ENCODE measurements at places on chromosomes 5 and 9.

DNA sequence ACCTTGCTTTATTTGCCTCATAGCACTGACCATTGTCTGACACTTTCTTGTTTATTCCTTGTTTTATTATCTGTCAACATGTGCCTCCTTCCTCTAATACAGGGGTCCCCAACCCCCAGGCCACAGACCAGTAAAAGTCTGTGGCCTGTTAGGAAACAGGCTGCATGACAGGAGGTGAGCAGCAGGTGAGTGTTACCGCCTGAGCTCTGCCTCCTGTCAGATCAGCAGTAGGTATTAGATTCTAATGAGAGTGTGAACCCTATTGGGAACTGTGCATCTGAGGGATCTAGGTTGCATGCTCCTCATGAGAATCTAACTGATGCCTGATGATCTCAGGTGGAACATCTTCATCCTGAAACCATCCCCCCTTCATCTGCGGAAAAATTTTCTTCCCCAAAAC lies 228.0 kb downstream of the HINT1 start:
- no peak for DNase-seq

DNA sequence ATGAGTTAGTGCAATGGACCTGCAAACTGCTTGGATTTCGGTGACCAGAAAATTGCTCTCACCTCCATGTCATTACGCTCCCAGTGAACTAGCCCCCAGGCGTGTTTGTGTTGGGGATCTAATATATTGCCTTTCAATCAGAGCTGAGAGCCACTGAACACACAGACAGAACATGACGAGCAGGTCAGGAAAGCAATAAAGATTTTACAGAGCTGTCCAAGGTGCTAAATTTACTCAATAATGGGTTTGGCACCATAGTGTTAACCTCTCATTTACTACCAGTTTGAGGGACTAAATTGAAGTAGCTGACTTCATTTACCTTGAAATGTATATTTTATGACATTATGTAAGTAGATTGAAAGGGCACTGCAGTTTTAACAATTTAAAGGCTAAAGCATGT lies 383.0 kb downstream of the EBF1 start:
- DNase-seq: no peak

DNA sequence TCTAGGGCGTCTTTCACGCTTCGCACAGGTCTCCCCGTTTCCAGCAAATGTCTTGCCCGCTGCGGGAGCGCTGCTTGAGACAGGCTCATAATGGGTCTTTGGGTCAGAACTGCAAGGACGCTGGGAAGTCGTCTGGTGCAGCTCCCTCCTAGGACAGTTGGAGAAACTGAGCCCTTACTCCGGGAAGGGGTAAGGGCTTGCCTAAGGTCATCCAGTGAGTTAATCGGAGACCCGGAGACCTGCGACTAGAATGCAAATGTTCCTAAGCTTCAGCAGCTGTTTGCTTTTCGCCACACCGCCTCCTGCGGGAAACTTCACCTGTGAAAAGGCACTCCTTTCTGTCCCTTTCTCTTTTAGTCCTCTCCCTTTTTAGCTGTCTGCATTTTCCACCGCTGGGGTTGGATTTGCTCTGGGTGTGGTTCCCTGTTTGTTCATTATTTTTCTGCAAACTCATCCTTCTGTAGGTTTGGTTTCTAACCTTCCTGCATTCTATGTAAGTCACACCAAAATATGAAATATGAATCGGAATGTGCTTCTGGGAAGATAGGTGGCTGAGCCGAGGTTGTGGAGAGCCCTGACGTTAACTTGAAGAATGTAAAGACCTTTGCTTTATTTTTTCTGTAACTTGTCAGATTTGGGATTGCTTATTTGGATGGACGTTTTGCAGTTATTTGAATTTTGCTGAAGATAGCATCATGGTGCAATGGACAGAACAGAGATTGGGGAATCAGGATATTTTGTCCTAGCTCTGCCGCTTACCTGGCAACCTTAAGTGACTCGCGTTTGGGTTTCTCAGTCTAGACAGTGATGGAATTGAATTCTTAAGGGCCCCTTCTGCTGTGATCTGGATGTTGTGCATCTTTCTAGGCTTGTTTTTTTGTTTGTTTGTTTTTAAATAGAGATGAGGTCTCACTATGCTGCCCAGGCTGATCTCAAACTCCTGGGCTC lies 909 bp downstream of the SLC36A1 start:
- DNase-seq: no peak

GRCh38 chr9:33287087-33287490 lies 3.2 kb upstream of the NFX1 start:
- DNase-seq: peak; percentile 75

DNA sequence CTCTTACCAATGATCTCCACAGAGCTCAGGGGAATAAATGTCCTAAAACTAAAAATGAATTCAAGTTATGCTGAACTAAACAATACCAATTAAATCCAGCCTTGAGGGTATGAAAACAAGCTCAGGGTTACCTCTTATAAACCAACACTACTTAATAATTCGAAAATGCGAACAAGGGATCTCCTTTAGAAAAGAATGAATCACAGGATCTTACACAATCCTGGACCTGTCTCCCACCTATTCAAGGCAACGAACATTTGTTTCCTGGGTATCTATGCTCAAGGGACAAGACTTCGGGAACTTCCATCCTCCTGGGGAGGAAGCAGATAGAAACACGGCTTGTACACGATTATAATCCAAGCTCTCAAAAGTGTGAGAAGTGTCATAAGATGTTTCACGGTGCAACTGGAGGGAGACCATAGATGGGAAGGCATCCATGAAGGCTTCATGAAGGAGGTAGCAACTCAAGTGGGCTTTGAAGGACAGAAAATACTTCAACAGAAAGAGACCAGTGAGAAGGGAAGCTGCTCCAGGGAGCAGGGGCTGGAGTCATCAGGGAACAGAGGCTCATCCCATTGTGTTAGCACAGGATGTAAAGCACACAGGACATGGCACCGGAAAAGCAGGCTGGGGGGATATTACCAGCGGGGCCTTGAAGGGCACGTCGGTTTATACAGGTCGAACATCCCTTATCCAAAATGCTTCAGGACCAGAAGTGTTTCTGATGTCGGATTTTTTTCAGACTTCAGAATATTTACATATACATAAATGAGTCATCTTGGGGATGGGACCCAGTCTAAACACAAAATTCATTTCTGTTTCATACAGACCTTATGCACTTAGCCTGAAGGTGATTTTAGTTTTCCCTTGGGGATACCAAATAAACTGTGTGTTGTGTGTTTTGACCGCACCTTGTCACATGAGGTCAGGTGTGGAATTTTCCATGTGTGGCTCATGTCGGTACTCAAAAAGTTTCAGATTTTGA lies 87.4 kb downstream of the TLE1 start:
- DNase-seq: no peak

DNA sequence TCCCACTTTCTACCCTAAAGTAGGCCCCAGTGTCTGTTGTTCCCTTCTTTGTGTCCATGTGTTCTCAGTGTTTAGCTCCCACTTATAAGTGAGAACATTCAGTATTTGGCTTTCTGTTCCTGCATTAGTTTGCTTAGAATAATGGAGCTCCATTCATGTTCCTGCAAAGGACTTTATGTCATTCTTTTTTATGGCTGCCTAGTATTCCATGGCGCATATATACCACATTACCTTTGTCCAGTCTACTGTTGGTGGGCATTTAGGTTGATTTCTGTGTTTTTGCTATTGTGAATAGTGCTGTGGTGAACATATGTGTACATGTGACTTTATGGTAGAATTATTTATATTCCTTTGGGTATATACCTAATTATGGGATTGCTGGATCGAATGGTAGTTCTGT lies 30.4 kb downstream of the DDX4 start:
- no peak for DNase-seq

- DNase-seq: peak; percentile 68
Observed at GRCh38 chr5:380701-381309, 59.3 kb downstream of the AHRR start.

GRCh38 chr9:87665505-87665904 lies 60.4 kb upstream of the CTSL start:
- DNase-seq: no peak

GRCh38 chr5:150612405-150612804 lies 28.1 kb upstream of the SYNPO start:
- no peak for DNase-seq
